ENCODE measurements at places on chromosomes 1 and 21.

DNA sequence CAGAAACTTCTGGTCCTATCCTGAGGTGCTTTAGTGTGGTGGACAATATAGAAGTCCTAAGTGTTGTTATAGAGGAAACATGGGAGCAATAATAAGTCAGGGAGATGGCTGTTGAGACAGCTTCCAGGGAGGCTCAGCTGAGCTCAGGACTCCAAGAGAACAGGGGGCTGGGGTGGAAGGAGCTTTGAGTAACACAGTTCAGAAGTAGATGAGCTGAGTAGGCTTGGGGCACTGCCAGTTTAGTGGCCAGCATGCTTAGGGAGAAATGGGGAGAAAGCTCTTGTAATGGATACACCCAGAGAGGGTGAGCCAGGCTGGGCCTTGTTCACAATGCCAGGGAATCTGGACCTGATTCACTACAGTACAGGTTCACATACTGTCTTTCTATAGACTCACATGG, 201.6 kb downstream of the DAB1 start:
- no peak overlapping the region for H3K27ac ChIP-seq
- H3K4me1 ChIP-seq = no peaks in the 10 kb centered on the region
- no peaks in the 10 kb centered on the region for H3K36me3 ChIP-seq
- DNase-seq = no peak
- no peaks in the 10 kb centered on the region for H3K27me3 ChIP-seq

- H3K4me1 ChIP-seq = no peaks in the 10 kb centered on the region
- no peak overlapping the region for H3K27ac ChIP-seq
- no peaks in the 10 kb centered on the region for H3K36me3 ChIP-seq
- no peaks in the 10 kb centered on the region for H3K27me3 ChIP-seq
- H3K4me3 ChIP-seq = no peak overlapping the region
These were observed 16.0 kb downstream of the IQGAP3 start for GRCh38 chr1:156556354-156556753.

- peaks cover 15% of the 10 kb centered on the region for H3K4me1 ChIP-seq
- no peak overlapping the region for H3K27ac ChIP-seq
- H3K4me3 ChIP-seq = no peak overlapping the region
- H3K36me3 ChIP-seq = no peaks in the 10 kb centered on the region
- DNase-seq = no peak
These were observed 54.7 kb upstream of the ABCG1 start for GRCh38 chr21:42164064-42164789.

- no peak overlapping the region for H3K27ac ChIP-seq
- H3K27me3 ChIP-seq = no peaks in the 10 kb centered on the region
- H3K36me3 ChIP-seq = no peaks in the 10 kb centered on the region
- no peak for DNase-seq
- H3K4me1 ChIP-seq = no peaks in the 10 kb centered on the region
These were observed 47.2 kb downstream of the HSD3B1 start for GRCh38 chr1:119554183-119554582.

- no peak overlapping the region for H3K27ac ChIP-seq
- no peaks in the 10 kb centered on the region for H3K4me1 ChIP-seq
- H3K36me3 ChIP-seq = no peaks in the 10 kb centered on the region
- H3K4me3 ChIP-seq = no peak overlapping the region
- DNase-seq = no peak
These were observed 2.3 kb downstream of the EPS8L3 start for GRCh38 chr1:109761227-109762038.

DNA sequence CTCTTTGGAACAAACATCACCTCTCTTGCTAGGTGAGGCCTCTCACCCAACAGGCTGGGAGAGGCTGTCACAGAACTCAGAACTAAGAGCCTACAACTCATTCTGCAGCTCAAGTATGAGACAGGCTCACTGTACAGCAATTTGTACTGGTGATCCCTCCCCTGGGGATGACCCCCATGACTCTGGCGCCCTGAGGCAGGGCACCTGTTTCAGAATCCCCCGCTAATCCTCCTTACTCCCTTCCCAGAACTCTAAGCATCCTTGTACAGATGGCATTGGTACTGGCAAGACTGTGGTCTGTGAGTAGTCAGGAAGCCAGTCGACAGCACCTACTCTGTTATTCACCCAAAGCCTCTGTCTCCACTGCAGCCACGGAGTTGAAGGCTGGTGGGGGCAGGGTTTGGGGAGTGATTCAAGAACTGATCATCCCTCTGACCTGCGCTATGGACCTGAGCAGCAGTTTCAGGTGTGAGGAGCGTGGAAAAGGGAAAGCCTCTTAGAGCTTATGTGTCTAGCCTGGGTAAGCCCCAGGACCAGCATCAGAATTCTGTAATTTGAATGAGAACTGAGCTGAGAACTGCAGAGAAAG, 655.5 kb downstream of the KIF26B start:
- H3K27me3 ChIP-seq = no peaks in the 10 kb centered on the region
- no peak for DNase-seq
- no peak overlapping the region for H3K4me3 ChIP-seq
- no peak overlapping the region for H3K27ac ChIP-seq
- H3K4me1 ChIP-seq = no peaks in the 10 kb centered on the region
- no peaks in the 10 kb centered on the region for H3K36me3 ChIP-seq

Data from effector memory CD4-positive, alpha-beta T cell (primary cell).